ENCODE measurements at places on chromosomes 6 and 20.

DNA sequence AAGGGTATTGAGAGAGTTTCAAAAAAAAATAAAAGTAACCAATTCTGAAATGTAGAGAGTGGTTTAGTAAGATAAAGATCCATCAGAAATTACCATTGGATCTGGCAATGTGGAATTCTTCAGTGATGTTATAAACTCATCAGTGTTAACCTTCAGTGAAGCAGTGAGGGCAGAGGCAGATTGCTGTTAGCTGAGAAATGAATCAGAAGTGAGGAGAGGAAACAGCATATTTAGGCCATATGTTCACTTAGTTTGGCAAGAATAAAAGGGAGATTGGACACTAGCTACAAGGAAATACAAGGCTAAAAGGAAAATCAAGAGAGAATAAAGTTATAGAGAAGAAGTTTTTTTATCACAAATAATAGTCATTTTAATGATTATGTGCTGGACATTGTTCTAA lies 9.6 kb downstream of the KCNQ5 start:
- DNase-seq, result no peak

GRCh38 chr20:46210672-46211330 lies 92.7 kb downstream of the CD40 start:
- DNase-seq, result no peak

DNA sequence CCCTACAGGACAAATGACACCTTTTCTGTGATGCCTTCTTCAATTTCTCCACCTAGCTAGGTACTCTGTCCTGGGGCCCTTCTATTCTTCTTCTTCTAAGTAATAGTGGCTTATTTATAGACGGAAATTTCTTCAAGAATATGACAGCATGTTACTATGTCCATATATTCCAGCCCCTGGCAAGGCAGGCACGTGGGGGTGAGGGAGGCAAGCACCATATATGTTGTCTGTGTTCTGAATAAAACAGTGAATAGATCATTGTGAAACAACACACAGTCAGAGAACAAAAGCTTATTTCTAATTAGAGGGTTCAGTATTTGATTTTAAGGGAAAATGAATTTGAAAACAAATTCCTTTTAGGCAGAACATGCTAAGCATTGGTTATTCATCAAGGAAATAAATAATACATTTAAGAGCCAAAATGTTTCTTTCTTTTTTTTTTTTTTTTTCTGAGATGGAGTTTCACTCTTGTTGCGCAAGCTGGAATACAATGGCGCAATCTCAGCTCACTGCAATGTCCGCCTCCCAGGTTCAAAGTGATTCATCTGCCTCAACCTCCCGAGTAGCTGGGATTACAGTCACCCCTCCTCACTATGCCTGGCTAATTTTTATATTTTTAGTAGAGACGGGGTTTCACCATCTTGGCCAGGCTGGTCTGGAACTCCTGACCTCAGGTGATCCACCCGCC lies 6.2 kb downstream of the HEBP2 start:
- no peak for DNase-seq

- no peak for DNase-seq
Observed at GRCh38 chr20:43532416-43533055, 25.0 kb downstream of the L3MBTL1 start.

DNA sequence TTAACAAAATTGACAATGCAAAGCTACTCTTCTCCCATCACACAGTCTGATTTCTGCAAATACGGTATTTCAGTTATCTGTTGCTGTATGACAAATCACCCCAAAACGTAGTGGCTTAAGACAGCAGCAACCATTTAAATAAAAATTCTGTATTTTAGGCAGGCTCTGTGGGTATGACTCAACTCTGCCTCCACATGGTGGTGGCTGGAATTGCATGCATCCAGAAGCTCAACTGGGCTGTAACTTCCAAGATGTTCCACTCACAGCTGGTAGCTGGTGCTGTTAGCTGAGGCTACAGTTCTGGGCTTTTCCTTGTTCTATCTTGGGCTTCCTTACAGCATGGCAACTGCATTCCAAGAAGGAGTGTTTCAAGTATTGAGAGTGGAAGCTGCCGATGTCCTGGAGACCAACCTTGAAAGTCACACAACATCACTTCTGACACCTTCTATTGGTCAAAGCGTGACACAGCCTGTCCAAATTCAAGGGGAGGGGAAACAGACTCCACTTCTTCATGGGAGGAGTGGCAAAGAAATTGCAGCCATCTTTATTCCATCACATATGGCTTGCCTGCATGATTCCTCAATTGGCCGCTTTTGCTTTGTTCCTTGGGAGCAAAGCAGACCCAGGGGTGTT lies 39.7 kb upstream of the TULP1 start:
- DNase-seq, result peak; percentile 76
